NCI-H2227 treated with DMSO at 0.1 percent for 48 hours (cell line): ENCODE measurements at places on chromosomes 4 and X.

GRCh38 chrX:37765507-37765906, 14.4 kb upstream of the CYBB start:
- no peak for DNase-seq

GRCh38 chr4:151555151-151555945, 146.4 kb downstream of the FHIP1A start:
- DNase-seq = no peak

- DNase-seq = no peak
Observed at GRCh38 chr4:2942532-2943363, 20.5 kb downstream of the NOP14 start.

- DNase-seq = no peak
Observed at GRCh38 chr4:95674521-95674981, 125.8 kb upstream of the UNC5C start.

DNA sequence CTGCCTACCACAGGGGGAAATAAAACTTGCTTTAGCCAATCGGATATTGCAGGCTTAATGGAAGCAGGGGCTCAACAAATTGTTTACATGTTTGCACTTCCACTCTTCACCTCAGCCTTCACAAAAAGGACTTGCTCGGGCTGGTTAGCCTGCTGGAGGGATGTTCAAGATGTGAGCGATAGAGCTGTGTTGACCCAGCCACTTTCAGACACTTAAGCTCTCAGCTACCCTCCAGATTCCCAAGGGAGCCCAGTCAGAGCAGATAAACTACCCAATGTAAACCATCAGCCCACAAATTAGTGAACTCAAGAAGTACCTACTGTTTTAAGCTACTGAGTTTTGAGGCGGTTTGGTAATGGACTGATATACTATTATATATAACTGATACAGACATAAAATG, 508.4 kb upstream of the FTHL17 start:
- DNase-seq = no peak
